ENCODE measurements at places on chromosomes 6 and 20.

DNA sequence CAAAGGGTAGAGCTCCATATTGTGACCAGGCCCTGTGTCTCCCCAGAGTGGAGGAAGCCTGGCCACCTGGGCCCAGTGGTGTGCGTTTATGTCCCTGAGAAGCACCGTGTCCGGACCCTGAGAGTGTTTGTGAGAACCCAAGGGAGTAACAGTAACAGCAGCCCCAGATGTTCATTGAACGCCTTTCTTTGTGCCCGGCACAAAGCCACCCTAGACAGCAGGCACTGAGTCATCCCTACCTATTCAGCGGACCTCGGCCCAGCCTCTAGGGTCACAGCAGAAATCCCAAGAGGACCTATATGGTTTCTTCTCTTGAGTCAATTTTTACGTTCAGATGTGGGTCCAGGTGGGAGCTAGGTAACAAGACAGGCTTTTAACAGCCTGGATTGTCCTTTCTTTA is 24.5 kb downstream of the BCAS4 start:
- no peak for DNase-seq

DNA sequence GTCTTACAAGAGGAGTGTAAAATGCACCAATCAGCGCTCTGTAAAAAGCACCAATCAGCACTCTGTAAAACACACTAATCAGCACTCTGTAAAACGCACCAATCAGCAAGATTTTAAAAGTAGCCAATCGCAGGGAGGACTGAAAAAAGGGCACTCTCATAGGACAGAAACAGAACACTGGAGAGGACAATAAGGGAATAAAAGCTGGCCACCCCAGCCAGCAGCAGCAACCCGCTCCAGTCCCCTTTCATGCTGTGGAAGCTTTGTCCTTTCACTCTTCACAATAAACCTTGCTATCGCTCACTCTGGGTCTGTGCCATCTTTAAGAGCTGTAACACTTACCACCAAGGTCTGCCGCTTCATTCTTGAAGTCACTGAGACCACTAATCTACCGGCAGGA is 1.7 kb upstream of the AIG1 start:
- no peak for DNase-seq

DNA sequence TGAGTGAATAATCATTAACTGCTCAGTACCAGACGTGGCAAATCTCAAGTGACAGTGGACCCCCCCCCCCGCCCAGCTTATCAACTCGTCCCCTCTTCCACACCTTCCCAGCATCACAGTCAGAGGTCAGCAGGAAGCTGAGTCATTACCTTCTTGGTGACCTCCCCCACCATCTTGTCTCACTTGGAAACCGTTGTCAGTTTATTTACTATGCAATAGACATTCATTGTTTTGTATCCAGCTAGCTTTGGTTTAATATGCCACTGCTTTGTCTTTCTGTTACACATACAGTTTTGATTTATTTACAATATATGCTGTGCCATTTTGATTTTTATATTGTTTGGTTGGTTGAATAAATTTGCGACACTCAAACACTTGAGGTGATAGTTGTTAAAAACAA is 158.1 kb downstream of the QKI start:
- DNase-seq, result no peak

DNA sequence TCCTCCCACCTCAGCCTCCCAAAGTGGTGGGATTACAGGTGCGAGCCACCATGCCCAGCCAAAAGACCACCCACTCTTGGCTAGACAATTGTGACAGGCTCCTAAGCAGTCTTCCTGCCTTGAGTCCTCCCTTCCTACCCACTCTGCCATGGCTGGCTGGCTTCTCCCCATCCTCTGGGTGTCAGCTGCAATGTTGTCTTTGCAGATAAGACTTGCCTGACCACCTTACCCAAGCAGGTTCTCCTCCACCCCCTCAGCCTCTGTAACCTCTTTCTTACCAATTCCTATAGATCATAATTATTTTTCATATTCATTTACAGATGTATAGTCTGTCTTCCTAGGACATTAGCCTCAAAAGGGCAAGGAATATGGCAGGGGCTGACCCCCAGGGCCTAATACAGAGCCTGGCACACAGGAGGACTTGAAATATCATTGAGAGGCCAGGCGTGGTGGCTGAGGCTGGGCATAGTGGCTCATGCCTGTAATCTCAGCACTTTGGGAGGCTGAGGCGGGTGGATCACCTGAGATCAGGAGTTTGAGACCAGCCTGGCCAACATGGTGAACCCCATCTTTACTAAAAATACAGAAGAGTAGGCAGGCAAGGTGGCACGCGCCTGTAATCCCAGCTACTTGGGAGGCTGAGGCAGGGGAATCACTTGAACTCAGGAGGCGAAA is 28.7 kb upstream of the SPAG4 start:
- no peak for DNase-seq

GRCh38 chr20:46724343-46724959 is 15.0 kb downstream of the SLC2A10 start:
- DNase-seq, result no peak

DNA sequence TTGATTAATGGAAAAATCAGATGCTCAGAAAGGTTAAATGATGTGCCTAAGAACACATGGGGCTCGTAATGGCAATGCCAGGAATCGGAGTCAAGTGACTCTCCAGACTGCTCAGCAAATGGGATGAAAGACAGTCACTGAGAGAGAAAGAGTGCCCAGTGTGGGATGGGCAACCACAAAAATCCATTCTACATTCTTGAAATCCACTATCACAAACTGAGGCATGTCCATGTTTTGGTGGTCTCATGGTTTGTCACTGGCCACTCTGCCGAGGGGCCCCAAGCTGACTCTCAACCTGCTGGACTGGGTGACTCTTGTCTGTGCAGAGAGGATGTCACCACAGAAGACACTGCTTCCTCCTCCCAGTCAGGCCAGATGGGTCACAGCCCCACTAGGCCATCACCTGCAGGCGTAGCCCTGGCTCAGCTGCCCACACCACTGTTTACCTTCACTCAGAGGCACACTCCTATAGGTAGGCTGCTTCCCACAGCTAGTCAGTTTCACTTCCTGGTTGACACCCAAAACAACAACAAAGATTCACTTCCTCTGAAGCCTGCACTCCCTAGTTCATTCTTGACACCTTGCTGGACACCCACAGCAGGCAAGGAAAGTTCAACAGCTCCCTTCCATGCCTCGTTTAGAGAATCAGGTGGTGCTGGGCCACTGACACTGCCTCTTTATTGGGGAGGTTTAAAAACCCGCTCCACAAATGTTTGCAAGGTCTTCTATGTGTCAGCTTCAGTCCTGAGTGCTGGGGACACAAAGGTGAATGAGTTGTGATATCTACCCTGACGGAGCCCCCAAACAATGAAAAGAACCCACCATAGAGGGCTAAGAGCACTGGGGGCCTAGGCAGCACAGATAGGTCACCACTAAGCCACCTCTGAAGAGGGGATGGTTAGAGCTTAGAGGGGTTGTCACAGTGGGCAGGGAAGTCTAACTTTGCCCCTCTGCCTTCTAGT is 21.7 kb downstream of the MAP1LC3A start:
- no peak for DNase-seq

DNA sequence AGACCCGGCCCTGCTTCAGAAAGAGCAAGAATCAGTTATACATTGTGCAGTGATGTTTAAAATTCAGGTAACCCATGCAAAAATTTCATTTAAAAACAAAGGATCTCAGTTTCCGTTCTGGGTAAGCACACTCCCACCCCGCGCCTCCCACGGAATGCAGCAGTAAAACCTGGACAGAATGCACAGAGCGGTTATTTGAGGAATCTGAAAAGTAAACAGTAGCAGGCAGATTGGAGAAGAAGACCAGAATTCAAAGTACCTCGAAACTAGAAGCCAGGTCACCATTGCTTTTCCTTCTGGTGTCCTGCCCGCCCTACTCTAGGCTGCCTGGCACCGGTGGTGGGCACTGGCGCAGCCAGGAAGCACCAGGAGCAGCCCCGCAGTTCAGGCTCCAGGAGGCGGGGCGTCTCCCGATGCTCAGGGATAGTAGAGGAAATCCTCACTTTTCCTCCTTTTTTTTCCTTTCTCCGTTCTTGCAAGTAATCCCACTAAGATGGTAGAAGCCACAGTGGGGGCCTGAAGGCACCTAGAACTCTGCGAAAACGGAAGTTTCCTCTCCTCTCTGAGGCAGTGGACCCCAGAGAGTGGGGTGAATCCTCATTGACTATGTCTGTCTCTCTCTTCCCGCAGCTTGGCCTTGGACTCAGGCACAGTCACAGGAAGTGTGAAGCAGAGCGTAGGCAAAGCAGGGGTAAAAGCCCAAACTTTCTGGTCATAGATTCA is 28.3 kb downstream of the METTL24 start:
- no peak for DNase-seq

DNA sequence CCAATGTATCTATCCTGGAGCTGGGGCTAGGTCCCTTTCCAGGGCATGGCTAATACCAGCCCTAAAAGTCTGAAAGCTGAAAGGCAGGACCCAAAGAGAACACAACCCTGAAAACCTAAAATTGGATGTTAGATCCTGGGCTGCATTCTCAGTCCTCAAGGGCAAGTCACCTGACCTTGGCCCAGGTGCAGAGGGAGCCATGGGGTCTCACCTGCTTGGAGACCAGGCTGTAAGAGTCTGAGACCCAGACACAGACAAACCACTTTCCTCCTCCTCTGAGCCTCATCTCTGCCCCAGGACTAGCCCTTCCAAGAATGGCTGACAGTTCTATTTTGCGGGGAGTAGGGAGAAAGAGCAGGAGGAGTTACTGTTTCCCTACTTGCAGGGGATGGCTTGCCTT is 60.0 kb downstream of the EFCAB8 start:
- no peak for DNase-seq

DNA sequence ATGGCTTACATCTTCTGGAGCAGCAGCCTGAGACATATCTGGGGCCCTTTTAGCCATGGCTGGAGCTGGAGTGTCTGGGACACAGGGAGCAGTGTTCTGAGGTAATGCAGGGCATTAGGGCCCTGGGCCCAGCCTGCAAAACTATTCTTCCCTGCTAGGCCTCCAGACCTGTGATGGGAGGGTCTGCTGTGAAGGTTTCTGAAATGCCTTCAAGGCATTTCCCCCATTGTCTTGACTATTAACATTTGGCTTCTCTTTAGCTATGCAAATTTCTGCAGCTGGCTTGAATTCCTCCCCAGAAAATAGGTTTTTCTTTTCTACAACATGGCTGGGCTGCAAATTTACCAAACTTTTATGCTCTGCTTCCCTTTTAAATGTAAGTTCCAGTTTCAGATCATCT is 61.5 kb downstream of the EDN1 start:
- DNase-seq, result no peak

- DNase-seq, result no peak
These were observed 73.2 kb downstream of the CDYL start for GRCh38 chr6:4849226-4850022.

- DNase-seq, result no peak
These were observed 7.5 kb downstream of the ESF1 start for GRCh38 chr20:13777171-13777601.

DNA sequence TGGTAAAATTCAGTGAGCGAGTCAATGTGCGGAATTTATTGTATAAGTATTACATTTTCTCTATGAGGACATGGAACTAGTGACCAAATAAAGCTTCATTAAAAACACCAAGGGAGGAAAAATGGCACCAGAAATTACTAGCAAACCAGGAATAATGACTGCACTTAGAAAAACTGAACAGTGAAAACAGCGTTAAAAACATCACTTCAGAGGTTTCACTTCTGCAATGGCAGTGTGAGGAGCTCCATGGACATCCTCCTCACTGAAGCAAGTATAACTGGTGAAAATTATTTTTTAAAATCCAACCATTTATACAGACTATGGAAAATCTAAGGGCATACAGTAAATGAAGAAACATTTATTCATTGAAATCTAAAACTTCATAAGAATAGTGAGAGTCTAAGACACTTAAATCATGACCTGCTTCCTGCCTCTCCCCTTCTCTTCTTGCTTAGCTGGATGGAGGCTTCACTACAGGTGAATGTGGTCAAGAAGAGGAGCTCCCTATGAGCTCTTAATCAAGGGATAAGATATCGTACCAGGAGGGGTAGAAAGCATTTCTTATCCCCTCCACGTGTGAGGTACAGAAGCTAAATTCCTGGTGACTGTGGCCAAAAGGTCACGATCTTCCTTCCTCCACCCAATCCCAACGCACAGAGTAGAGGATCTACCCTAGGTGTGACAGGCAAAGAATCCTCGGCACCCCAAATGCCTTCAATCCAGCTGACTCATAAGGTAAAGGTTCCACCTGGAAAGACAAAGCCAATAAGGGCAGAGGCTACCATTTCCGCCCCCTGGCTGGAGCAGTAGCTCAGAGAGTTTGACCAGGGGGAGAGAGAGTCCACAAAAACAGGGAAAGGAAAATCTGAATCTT is 12.3 kb upstream of the ASF1A start:
- DNase-seq, result no peak

DNA sequence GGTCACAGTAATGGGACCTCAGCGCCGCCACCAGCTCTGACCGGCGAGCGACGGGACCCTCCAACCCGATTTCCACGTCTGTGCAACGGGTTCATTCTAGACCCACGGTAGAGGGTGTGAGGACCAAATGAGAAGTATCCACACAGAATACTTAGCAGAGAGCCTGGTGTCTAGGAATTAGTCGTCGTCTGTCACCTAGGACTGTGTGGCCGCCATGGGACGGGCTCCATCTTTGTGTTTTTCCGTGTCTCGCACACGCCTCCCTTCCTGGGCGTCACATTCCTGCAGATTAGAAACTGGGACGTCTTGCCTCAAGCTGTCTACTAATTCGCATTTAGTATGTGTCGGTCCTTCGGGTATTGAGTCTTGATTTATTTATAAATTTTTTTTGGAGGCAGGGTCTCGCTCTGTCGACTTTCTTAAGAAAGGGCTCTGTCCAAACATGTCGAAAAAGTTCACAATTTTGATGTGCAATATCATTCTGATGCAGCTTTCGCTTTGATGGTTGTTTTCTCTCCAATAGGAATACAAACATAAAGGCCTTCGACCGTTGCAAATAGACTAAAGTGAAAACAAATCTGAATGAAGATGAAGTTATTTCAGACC is 563 bp downstream of the MGME1 start:
- DNase-seq, result no peak

DNA sequence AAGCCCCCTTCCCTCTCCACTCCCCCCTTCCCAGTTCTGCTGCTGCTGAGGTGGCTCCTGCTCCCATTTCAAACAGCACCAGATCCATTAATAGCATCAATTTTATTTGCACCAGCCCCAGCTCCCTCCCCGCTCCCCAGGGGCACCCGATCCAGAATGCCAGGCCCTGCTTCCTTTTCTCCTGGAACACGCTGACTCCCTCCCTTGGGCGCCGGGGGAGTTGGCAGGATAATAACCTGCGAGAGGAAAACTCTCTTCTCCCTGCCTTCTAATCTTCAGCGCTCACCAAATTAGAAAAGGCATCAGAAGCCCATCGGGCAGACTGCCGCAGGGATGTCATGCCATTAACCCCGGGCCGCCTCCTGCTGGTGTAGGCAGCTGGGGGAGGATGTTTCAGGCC is 77.8 kb downstream of the NCR2 start:
- DNase-seq, result no peak
